SW 1271 (cell line): ENCODE measurements at places on chromosomes 1 and 21.

- no peak for DNase-seq
Measured at GRCh38 chr1:58924821-58925220, 141.0 kb upstream of the JUN start.

- peak; percentile 53 for DNase-seq
Measured at GRCh38 chr1:203558064-203558760, 64.3 kb downstream of the OPTC start.

GRCh38 chr1:109929588-109930251 lies 19.1 kb downstream of the CSF1 start:
- no peak for DNase-seq

DNA sequence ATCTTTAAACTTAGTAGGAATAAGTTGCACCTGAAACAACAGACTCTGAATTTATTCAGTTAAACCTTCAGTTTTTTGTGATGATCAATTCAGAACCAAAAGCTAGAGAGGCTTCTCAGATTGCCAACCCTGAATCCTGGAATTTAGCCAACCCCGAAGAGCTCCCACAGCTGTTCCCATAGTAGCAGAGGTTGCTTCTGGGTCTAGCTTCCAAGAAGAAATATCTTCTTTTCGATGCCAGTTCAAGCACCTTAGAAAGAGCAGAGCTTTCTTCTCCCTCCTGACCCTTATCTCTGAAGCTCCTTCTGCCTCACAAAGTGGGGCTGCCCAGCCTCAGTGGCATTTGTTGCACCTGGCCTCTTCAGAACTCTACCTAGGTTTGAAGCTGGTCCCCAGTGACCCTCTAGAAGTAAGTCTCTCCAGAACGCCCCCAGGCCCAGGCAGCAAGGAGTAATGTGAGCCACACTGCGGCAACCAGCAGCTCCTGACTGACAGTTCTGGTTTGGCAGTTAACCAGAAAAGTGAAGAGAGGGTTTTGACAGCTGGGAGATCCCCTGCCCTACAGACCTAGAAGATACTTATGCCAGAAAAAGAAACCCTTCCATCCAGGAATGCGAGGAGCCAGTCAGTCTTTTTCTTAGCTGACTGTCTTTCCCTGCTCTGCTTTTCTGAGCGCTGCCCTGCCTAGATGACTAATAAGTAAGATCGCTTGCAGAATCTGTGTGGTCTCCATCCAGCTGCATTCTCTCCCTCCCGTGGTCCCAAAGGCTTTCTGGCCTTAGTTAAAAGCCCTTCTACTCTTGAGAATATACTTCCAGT lies 165.9 kb downstream of the ADGRL4 start:
- no peak for DNase-seq

GRCh38 chr1:248155927-248156326 lies 11.0 kb downstream of the OR2M5 start:
- no peak for DNase-seq

- DNase-seq = no peak
Measured at GRCh38 chr1:20069874-20070273, at the start of gene PLA2G5. TSS of gene PLA2G5 (plus strand) at chr1:20070194. CDS start at chr1:20084831, 14,637 bp downstream.

DNA sequence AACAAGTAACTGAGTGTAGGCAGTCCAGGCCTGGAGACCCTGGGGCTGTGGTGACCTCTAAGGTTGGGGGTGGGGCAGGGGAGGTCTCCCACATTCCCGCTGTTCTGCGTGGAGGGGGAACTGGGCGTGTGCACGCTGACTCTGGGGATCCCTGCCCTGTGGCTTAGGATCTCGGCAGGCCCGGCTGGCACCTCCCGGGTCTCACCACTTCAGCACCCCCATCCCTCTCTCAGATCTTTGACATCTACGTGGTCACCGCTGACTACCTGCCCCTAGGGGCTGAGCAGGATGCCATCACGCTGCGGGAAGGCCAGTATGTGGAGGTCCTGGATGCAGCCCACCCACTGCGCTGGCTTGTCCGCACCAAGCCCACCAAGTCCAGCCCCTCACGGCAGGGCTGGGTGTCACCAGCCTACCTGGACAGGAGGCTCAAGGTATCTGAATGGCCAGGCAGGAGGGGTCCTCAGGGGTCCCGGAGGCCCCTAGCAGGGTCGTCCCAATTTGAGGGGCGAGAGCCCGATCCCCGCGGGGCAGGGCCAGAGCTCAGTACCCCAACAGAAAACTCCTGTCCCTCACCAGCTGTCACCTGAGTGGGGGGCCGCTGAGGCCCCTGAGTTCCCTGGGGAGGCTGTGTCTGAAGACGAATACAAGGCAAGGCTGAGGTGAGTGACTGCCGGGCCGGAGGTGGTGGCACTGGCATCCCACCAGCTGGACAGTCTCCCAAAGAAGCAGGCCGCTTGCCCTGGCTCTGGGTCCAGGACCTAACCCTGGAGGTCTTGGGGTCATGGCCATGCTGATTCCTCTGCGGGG lies 68.7 kb downstream of the TRIM11 start:
- no peak for DNase-seq

GRCh38 chr1:207673399-207673798 lies 28.5 kb downstream of the CR1L start:
- DNase-seq = no peak

DNA sequence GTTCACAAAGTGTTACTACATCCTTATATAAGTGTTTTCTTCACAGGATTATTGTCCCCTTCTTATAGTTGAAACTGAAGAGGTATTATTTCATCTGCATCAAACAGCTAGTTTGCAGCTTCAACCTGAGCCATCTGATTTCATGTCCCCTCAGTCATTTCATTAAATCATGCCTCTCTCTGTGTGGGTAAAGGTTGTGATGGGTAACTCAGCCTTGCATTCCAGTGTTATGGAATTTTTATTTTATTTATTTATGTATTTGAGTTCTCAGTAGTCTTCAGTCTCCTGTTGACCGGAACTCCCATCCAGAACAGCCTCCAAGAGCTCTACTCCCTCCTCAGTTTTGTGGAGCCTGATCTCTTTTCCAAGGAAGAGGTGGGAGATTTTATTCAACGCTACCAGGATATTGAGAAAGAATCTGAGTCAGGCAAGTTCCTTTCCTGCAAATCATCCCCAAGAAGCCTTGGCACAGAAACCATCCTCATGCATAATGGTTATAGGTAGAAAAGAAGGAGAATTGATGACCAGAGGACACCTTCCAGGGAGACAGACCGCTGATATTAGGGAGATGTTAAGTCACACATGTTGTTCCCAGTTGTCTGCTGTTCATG lies 21.8 kb downstream of the CHD1L start:
- DNase-seq = no peak
